ENCODE measurements at places on chromosomes 12 and 14. TPM values are rescaled to one million over a fixed set of nuclear protein-coding genes. Genes with fewer than 3 reads are reported as not detected.

TOX4 gene
- 23.8 TPM for total RNA-seq

RASSF9 gene
- total RNA-seq, result 0.85 TPM

TSHR gene
- total RNA-seq, result not detected

ABCC9 gene
- total RNA-seq, result 10.7 TPM

PRPF39 gene
- 24.9 TPM for total RNA-seq

ATL1 gene
- total RNA-seq, result 7.0 TPM

OR11H7 gene
- total RNA-seq, result not detected

IL26 gene
- not detected for total RNA-seq

PUS7L gene
- 16.8 TPM for total RNA-seq

TMEM229B gene
- total RNA-seq, result 1.0 TPM

EPYC gene
- 0.09 TPM for total RNA-seq

TMEM260 gene
- 15.3 TPM for total RNA-seq

AMIGO2 gene
- total RNA-seq, result 15.4 TPM

NRIP2 gene
- not detected for total RNA-seq

C3AR1 gene
- 0.18 TPM for total RNA-seq

HOTAIR gene
- 0.09 TPM for total RNA-seq

GYS2 gene
- total RNA-seq, result not detected

OLR1 gene
- total RNA-seq, result 3.1 TPM

SLC7A8 gene
- 2.3 TPM for total RNA-seq

CCDC177 gene
- under 0.01 TPM for total RNA-seq

CDCA3 gene
- 2.0 TPM for total RNA-seq

TBC1D30 gene
- 0.28 TPM for total RNA-seq

SPRING1 gene
- 17.5 TPM for total RNA-seq

GZMB gene
- total RNA-seq, result not detected

TMTC1 gene
- total RNA-seq, result 83.5 TPM

TMEM121 gene
- 10.0 TPM for total RNA-seq

GPRC5A gene
- 25.9 TPM for total RNA-seq

DERA gene
- total RNA-seq, result 33.2 TPM

GALNT16 gene
- 0.85 TPM for total RNA-seq

CRADD gene
- total RNA-seq, result 15.4 TPM

BORCS5 gene
- 14.7 TPM for total RNA-seq

SIX6 gene
- total RNA-seq, result not detected

CRACR2A gene
- 5.1 TPM for total RNA-seq

TSPAN19 gene
- total RNA-seq, result not detected

SLC25A21 gene
- 0.57 TPM for total RNA-seq

EML1 gene
- 62.0 TPM for total RNA-seq

YARS2 gene
- 26.3 TPM for total RNA-seq

ZFYVE1 gene
- 19.6 TPM for total RNA-seq

DPF3 gene
- 2.4 TPM for total RNA-seq

MCRS1 gene
- total RNA-seq, result 47.2 TPM

MEG3 gene
- total RNA-seq, result 145 TPM

MYF6 gene
- not detected for total RNA-seq

SLC5A8 gene
- total RNA-seq, result not detected

LGR5 gene
- total RNA-seq, result not detected

PTPN21 gene
- total RNA-seq, result 5.1 TPM

TRIM9 gene
- total RNA-seq, result 0.18 TPM

MFAP5 gene
- total RNA-seq, result 20.3 TPM

SLC15A4 gene
- 34.6 TPM for total RNA-seq

CCDC85C gene
- 3.4 TPM for total RNA-seq

FBLN5 gene
- 35.4 TPM for total RNA-seq

MMP19 gene
- 5.9 TPM for total RNA-seq

VIPAS39 gene
- 27.7 TPM for total RNA-seq

LHX5 gene
- not detected for total RNA-seq

MTRFR gene
- 13.5 TPM for total RNA-seq

RTL1 gene
- not detected for total RNA-seq

PPP1R1A gene
- not detected for total RNA-seq

All from smooth muscle cell of bladder (primary cell).